BE2C (cell line): ENCODE measurements at places on chromosomes 1 and 21.
A peak's percentile ranks its signal among the peaks of the same experiment; 100 is the strongest.

DNA sequence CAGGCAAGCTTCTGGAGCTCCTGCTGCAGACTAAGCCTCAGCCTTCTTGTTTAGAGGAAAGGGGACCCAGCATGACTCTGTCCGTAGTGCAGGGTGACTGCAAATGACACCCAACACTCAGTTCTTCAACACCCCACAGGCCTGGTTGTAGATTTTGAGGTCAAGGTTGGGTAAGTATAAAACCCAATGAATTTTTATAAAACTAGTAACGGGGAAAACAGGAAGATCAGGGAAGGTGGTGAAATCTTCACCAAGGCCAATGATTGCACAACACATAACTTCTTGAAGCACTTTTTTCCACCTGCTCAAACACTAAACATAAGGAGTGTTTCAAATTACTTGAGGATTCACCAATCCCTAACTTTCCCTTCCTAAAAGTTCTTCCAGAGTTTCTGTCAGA, 89.4 kb upstream of the JAK1 start:
- no peak for DNase-seq

- DNase-seq, result no peak
These were observed 12.6 kb downstream of the RHBDL2 start for GRCh38 chr1:38929054-38929453.

DNA sequence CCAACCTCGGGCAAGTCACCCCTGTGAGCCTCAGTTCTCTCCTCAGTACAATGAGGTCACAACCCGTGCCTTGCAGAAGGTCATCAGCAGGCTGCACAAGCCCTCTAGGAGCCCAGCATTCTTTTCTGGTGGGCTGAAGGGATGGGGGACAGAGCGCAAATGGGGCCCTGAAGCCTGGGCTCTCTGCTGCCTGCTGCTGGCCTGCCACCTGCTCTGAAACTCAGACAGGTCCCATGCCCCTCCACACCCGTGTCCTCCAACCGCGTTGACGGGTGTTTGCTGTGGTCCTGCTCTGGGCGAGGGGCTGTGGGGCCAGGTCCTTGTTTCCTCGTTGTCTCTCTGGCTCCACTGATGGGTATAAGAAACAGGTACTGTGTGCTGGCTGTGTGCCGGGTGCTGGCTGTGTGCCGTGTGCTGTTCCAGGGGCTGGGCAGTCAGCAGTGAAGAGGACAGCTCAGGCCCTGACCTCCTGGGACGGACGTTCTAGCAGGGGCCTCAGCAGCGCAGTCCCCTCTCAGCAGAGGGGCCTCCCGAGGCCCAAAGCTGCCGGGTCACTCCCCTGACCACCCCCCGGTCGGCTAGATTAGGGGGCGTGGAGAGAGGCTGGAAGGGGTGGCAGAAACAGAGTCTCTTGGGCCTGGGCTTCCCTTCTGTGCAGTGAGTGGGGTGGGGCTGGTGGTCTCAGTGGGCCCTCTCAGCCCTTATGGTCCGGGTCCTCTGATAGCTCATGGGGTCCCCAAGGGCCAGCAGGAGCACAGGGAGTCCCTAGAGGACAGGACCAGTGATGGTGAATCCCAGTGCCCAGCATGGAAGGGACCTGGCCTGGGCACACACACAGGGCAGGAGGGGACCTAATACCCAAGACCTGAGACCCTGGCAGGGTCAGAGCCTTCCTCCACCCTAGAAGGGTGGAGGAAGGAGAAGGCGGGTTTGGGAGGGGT, 42.1 kb downstream of the DMRTB1 start:
- no peak for DNase-seq

- no peak for DNase-seq
These were observed 15.7 kb downstream of the FHAD1 start for GRCh38 chr1:15262706-15263105.

DNA sequence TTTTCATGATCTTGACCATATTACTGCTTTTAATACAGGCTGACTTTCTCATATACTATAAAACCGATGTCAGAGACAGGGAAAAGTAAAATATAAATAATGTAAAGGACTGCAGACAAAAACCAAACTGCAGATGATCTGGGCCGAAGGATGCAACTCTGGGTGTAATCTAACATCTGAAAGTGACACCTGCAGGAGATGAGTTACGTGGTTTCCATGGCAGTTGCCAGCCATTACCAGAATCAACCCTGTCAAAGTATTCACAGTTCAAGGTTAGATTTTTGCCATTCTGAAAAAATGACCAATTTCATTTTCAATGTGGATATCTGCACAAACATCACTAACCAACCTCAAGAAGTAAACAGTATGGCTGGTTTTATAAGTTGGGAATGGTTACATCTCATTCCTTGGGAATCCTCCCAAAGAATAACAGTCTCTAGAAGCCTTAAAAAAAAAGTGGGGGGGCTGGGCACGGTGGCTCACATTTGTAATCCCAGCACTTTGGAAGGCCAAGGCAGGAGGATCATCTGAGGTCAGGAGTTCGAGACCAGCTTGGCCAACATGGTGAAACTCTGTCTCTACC, 27.7 kb downstream of the DNAJC11 start:
- DNase-seq, result no peak

- no peak for DNase-seq
These were observed 252.3 kb upstream of the FGGY start for GRCh38 chr1:59044535-59045121.

GRCh38 chr1:27593678-27594563, 10.0 kb downstream of the AHDC1 start:
- DNase-seq, result no peak

DNA sequence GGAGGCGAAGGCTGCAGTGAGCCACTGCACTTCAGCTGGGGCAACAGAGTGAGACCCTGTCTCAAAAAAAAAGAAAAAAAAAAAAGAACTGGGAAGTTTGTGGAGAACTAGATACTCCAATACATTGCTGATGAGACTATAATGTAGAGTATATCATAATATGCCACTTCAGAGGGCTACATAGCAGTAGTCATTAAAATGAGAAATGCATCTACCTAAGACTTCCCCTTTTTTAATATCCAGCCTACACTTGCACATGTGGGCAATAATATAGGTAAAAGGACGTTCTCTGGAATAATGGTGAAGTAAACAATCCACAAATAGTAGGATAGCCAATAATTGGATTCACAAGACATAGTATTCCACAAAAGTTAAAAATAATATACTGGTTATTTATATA, 311.0 kb downstream of the HLX start:
- no peak for DNase-seq

DNA sequence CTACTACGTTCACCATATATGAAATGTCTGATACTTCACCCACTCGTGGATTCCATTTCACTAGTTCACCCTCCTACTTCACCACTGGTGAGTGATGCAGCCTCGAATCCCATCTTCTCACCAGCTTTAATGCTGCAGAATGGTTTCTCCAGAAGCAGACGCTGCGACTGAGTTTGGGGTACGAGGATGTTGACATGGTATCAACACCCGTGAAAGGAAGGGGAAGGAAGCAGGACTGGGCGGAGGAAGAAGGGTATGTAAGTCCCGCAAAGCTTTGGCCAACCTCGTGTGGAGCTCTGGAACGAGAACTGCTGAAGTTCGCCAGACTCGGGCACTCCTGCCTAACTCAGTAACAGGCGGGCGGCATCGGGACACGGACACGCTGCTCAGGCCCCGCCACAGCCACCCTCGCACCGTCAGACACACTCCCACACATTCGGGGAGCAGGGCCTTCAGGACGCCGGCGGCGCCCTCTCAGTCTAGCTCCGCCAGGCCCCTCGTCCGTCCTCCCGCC, 833 bp upstream of the DIP2A start:
- DNase-seq, result peak; percentile 49

DNA sequence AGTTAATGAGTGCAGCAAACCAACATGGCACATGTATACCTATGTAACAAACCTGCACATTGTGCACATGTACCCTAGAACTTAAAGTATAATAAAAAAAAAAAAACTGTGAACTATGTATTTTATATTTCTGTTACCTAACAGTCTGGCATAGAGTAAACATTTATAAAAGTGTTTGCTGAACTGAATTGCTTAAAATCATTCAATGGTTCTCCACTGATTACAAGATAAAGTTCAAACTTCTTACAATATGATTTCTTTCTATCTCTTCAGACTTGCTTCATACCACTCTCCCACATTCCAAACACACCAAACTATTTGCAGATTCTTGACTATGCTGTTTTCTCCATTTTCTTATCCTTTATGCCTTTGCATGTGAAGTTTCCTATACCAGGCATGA, 89.9 kb downstream of the UROD start:
- no peak for DNase-seq

GRCh38 chr1:152036267-152037216, at the start of gene S100A11:
Gene S100A11, minus strand, starts transcription at chr1:152037004. Its CDS starts 89 bp downstream, at chr1:152036915.
- DNase-seq, result peak; percentile 88

- DNase-seq, result no peak
These were observed 111.5 kb upstream of the ZC3H11B start for GRCh38 chr1:219724440-219724839.

DNA sequence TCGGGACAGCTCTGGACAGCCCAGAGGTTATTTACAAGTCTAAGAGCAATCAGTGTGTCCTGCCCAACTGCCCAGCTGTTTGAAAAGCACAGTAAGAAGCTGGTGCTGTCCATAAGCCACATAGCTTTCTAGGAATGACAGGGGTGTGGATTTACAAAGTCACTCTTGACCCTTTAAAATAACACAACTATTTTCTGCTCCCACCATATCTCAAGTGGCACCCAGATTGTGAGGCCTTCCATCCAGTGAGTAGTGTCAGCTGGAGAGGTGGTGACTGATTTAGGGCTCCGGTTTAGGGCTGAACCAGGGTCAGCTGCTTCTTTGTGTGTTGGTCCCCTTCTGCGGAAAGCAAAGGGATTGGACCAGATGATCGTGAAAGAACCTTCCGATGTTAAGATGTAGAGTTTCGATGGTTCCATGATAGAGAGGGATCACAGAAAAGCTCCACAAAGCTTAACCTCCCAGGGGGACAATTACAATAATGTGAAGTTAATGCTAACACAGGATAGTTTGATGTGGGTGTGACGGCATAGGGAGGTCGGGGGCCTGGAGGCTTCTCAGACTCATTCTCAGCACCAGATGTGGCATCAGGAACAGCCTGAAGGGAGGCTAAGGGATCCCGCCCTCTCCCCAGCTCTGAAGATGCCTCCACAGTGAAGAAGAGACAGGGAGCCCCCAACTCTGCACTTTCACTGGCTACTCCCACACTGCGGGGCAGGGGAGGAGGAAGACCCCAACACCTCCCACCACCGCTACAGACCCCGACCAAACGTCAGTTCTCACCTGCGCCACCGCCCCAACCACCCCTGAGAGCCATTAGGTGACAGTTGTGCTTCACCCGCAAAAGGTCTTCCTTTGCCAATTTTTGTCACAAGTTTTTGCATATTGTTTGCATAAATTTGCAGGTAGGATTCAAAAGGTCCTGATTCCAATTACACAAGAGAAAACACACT, 40.6 kb downstream of the LRRC3 start:
- no peak for DNase-seq

GRCh38 chr1:10101929-10102328, 69.2 kb downstream of the UBE4B start:
- DNase-seq, result no peak

- peak; percentile 54 for DNase-seq
These were observed 93.3 kb upstream of the CD1D start for GRCh38 chr1:158087320-158087927.

DNA sequence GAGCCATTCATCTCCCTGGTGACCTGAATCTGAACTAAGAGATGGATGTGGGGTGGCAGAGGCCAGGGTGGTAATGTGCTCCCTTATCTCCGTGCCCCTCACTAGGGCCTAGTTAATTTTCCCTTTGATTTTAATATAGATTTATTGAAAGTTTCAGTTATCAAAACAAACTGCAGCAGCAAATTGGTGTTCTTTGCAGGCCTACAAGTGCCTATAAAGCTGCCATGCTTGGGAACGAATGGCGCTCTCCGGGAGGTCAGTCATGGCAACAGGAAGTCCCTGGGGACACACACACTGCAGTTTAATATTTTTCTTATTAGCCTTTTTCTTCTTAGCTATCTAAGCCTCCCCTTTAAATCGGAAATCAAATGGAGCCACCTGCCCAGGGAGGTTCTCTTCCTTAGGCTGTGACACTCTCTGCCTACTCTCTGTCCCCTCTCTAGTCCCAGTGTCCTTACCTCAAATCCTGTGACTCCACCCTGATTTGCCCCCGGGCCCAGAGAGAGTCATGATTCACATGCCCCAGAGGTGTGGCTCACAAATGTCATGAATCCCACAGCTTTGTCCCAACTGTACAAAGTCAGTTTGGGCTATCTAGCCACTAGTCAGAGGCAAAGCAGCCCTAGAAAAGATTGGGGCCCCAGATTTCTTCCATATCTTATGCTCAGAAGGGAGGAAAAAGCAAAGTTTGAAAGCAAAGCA, 4.3 kb upstream of the ERI3 start:
- DNase-seq, result no peak

DNA sequence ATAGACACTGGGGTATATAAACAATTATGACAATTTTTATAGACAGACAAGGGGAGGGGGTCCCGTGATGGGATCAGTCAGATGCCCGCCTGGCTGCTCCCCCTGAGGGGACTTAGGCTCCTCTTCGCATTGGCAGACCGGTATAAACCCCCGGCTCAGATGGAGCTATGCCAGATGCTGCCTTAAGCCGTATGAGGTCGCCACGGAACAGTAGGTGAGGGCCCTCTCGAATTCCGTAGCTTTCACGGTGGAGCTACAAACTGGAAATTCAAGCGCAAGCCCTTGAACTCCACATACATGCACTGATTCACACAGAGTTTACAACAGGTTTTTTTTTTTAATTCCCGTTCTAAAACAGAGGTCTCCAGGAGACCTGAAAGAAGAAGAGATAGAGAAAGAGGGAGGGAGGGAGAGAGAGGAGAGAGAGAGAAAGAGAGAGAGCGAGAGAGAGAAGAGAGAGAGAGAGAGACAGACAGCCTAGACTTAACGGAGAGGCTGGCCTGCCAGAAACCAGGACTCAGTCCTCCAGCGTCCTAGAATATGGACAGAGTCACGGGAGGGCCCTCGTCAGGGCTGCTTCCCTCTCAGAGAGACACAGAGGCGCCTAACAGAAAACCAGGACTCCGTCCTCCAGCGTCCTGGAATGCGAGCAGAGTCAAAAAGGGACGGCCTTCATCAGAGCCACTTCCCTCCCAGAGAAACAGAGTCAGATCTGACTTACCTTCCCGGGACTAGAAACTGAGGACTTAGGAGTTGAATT, 24.4 kb upstream of the TMEM54 start:
- DNase-seq, result peak; percentile 20

DNA sequence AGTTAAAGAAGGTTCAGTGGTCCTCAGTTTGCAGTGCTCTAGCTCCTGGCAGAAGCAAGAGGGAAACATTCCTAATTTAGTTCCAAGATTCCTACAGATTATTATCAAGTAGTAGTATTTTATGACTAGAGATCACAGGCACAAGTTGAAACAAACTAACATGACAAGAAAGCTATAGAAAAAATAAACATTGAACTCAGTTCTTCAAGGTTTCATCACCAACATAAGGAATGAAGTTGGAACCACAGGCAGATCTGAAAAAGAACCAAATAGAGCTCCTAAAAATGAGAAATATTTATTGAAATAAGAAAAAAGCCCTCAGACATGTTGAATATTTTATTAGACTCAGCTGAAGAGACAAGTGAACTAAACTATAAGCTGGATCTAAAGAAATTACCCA, 40.6 kb downstream of the PDC start:
- DNase-seq, result no peak

DNA sequence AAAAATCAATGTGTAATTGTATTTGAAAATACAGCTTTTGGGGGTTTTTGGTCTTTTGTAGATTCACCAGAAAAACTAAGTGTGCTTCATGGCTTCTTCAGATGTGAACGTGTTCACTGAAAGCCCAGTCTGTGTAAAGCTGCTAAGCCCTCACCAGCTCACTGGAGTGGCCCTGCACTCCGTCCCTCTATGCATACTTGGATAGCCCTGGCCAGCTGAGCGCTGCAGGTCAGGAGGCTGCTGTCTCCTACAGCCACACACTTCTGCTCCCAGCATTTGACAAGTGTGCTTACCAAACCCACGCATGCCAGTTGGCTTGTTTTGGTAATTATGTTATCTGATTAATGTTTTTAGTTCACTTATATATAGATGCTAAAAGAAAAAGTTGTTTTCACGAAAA, 163.5 kb downstream of the TLR5 start:
- DNase-seq, result no peak
